ENCODE measurements at places on chromosomes 5 and 9. TPM values are rescaled to one million over a fixed set of nuclear protein-coding genes. Genes with fewer than 3 reads are reported as not detected.

DNA sequence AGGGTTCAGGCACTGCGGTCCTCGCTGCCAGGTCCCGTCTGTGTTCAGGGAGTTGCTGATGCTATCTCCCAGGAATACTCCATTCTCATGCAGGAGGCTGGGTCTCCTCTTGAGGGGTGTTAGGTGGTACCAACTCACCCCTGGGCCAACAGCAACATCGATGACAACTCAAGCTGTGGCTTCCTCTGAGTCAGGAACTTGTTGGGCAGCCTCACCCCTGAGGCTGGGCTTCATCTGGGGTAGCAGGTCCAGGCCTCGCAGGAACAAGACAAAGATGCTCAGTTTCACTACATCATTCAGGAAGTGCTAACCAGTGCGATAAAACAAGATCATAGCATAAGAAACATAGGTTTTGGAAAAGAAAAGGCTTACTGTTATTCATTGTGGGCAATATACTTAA lies 125.9 kb downstream of the SYK start:
- peaks cover 15% of the 10 kb centered on the region for H3K27me3 ChIP-seq
- H3K36me3 ChIP-seq = no peaks in the 10 kb centered on the region
- H3K4me1 ChIP-seq = no peaks in the 10 kb centered on the region
- DNase-seq = no peak

CDX1 gene
- not detected for total RNA-seq

SEMA6A gene
- 0.23 TPM for total RNA-seq

- H3K27ac ChIP-seq = no peak overlapping the region
- H3K27me3 ChIP-seq = peaks cover under 1% of the 10 kb centered on the region
- no peak overlapping the region for H3K4me3 ChIP-seq
- H3K4me1 ChIP-seq = no peaks in the 10 kb centered on the region
- H3K36me3 ChIP-seq = no peaks in the 10 kb centered on the region
Observed at GRCh38 chr5:127586811-127587210, 62.1 kb upstream of the CTXN3 start.

GRCh38 chr5:6183391-6184390 lies 194.7 kb downstream of the MED10 start:
- H3K4me1 ChIP-seq = no peaks in the 10 kb centered on the region
- H3K4me3 ChIP-seq = no peak overlapping the region
- no peak for DNase-seq
- H3K27me3 ChIP-seq = peaks cover 2% of the 10 kb centered on the region
- no peaks in the 10 kb centered on the region for H3K36me3 ChIP-seq

DNA sequence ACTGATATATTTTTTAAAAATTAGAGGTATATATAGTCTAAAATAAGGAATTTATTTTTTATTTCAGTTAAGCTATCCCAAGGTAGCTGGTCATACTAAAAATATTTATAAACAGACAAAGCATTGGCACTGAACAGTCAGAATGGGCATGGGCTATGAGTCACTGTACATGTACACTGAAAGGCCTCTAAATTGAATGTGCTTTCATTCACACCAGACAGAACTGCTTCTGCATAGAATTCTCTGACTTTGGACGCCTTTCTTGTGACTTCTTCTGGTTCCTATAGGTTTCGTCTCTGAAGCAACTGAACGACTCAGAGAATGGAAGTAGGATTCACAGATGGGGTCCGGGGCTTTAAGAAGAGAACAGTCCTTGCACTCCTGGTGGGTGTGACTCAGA lies 394.8 kb upstream of the MEF2C start:
- DNase-seq = no peak
- no peaks in the 10 kb centered on the region for H3K27me3 ChIP-seq
- H3K4me3 ChIP-seq = no peak overlapping the region

GTF3C5 gene
- total RNA-seq = 87.8 TPM
